Activated CD4-positive, alpha-beta T cell treated with anti-CD3 and anti-CD28 coated beads, Interleukin-2, amount 50 U/mL, for 16 hours (primary cell): ENCODE measurements at places on chromosomes 6 and 20.

- no peak for DNase-seq
Observed at GRCh38 chr20:19211661-19212468, 577 bp upstream of the SLC24A3 start.

- DNase-seq, result no peak
Observed at GRCh38 chr6:42304053-42304712, 86.5 kb upstream of the MRPS10 start.

- DNase-seq, result no peak
Observed at GRCh38 chr20:3800256-3800877, 4.3 kb downstream of the CDC25B start.

- no peak for DNase-seq
Observed at GRCh38 chr6:139433631-139434419, 59.4 kb upstream of the CITED2 start.

DNA sequence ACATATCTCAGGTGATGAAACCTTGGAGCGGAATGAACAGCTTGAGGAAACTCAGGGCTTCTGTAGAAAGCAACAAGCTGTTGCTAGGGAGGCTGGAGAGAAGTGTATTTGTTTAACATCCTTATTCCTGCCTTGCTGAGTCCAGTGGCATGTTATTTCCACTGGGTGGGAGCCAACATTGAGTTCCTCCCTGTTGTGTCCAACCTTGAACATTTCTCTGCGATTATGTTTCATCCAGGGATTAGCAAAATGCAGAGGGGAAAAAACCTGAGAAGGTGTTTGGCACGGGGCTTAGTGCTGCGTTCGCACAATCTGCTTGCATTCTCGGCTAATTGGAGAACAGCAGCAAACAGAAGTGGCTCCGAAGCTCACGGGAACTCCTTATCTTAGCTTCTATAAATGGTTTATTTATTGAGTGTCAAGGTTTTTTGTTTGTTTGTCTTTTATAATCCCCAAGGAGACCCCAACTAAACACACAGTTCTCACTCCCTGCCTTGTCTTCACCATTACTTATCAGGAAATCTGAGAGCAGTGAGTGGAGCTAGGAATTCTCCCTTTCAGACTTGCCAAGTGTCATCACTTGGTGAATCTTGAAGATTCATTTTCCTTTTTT is 412.8 kb downstream of the CDC5L start:
- no peak for DNase-seq

- DNase-seq, result no peak
Observed at GRCh38 chr6:8589941-8590729, 154.8 kb upstream of the SLC35B3 start.

GRCh38 chr6:109230453-109230852 is 135.1 kb downstream of the CEP57L1 start:
- DNase-seq, result no peak

- no peak for DNase-seq
Observed at GRCh38 chr20:6533351-6533750, 234.1 kb upstream of the BMP2 start.

GRCh38 chr6:34315780-34316179 is 67.0 kb upstream of the SMIM29 start:
- DNase-seq, result peak; percentile 13

- DNase-seq, result no peak
Observed at GRCh38 chr6:74557236-74557635, 648.6 kb downstream of the COL12A1 start.

DNA sequence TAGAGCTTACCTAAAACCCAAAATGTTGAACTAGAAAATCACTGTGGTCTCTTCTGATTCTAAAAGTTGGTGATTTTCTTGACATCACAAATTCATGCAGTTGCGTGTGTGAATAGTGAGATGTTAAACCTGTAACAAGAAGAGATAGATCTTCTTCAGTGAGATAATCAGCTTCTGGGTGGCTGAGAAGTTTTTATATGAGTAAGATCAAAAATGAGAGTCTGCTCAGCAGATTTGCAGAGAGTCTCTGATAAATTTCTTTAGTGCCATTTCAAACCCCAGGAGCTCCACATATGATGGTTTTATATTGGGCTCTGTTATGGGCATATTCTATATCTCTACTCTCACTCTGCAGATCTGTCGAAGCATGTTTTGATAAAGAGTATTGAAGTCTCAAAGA is 185.4 kb downstream of the ZFAND3 start:
- peak; percentile 35 for DNase-seq

- no peak for DNase-seq
Observed at GRCh38 chr6:104940238-104940892, 16.5 kb upstream of the LIN28B start.

GRCh38 chr6:160118620-160119229 is 2.9 kb upstream of the SLC22A1 start:
- no peak for DNase-seq

- DNase-seq, result peak; percentile 28
Observed at GRCh38 chr6:41730531-41731436, 4.6 kb downstream of the TFEB start.

DNA sequence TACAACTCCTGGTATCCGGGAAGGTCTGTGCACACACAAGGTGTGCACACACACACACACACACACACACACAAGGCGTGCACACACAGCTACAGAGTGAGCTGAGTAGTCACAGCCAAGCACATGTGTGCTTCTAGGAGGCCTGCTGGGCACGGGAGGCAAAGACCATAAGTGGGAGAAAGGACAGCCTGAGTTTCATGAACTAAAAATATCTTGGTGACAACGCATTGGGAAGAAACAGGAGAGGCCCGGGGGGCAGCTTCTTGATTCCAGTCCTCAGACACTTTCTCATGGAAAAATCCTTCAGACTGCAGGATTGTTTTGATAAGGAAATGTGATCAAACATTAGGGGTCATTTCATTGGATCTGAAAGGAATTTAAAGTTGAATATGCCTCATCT is 2.6 kb downstream of the TRAF3IP2 start:
- no peak for DNase-seq

GRCh38 chr20:62316331-62317166 is 13.8 kb downstream of the ADRM1 start:
- no peak for DNase-seq

DNA sequence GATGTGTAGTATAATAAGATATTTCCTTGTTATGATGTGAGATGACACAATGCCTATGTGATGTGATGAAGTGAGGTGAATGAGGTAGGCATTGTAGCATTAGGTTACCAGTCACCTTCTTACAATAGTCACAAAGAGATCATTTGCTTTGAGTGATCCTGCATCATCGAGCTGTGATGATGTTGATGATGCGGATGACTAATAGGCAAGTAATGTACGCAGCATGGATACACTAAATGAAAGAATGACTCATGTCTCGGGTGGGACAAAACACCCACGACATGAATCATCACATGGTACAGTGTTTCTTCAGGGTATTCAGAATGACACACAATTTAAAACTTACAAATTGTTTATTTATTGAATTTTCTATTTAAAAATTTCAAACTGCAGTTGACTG is 806.3 kb upstream of the GJE1 start:
- peak; percentile 72 for DNase-seq

GRCh38 chr6:147223736-147224135 is 19.5 kb downstream of the STXBP5 start:
- no peak for DNase-seq

DNA sequence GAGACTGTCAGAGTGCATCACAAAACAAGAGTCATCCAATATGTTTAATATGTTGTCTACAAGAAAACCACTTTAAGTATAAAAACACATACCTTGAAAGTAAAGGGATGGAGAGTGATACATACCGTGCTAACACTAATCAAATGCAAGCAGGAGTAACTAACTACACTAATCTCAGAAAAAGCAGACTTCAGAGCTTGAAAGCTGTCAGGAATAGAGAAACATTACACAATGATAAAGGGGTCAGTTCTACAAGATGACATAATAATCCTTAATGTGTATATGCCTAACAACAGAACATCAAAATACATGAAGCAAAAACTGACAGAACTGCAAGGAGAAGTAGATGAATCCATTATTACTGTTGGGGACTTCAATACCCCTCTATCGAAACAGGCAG is 59.7 kb upstream of the SMIM29 start:
- no peak for DNase-seq

DNA sequence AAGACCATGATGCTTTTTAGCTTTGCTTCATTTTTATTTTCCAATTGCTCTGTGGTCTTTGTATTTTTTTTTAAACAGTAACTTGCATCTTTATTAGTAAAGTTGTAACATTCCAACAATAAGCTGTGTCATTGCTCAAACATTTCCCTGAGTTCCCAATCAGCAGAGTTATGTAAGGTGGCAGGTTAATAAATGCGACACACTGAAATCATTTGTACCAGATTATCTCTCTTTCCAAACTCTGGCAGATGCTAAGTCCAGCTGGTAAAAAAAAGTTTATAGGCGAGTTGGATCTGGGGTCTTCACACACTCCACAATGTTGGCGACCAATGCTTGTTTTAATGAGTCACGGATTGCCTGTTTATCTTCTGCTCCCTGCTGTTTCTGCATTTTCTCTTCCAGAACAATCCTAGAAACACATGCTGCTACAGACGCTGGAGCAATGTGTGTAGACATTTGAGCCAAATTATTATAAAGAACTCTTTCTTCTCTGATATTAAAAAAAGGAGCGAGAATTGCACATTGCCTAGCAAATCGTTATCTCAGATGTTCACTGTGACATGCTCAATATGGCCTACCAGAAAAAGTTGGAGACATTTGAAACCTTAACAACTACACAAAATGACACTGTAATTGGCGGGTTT is 113.6 kb upstream of the IFNGR1 start:
- DNase-seq, result no peak

DNA sequence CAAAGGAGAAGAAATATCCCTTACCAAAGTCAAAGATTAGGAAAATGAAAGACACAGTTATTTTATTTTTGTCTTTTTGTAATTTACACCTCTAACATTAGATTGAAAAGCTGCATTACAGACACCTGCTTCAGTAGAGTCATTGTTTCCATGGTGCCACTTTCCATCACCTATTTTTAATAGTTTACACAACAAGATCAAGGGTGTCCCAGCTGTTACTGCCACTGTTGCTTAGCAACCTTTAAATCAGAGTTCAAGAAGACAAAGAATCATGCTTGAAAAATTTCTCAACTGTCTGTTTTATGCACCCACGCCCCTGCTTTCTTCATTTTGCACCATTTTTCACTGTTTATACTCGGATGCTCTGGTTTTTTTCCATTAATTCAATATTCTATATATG is 668.2 kb upstream of the GJE1 start:
- DNase-seq, result no peak

DNA sequence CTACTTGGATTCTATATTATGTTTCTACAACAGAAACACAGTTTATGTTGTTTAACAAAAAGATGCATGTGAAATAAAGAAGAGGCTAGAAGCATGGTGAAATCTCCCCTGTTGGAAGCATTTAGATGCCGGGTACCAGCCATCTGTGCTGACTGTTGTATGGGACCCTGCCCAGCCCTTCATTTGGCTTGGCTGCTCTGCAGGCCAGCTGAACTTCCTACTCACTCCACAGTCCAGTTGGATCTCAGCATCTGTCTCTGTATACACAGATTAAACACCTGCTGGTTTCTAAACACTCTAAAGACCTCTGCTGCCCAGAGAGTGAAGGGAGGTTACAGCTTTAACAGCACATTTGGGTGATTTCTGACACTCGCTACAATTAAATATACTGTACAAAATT is 228.3 kb downstream of the SLC35F1 start:
- no peak for DNase-seq

GRCh38 chr6:122452509-122452908 is 19.1 kb downstream of the SERINC1 start:
- no peak for DNase-seq

- DNase-seq, result no peak
Observed at GRCh38 chr20:2122936-2123335, 21.3 kb downstream of the STK35 start.

DNA sequence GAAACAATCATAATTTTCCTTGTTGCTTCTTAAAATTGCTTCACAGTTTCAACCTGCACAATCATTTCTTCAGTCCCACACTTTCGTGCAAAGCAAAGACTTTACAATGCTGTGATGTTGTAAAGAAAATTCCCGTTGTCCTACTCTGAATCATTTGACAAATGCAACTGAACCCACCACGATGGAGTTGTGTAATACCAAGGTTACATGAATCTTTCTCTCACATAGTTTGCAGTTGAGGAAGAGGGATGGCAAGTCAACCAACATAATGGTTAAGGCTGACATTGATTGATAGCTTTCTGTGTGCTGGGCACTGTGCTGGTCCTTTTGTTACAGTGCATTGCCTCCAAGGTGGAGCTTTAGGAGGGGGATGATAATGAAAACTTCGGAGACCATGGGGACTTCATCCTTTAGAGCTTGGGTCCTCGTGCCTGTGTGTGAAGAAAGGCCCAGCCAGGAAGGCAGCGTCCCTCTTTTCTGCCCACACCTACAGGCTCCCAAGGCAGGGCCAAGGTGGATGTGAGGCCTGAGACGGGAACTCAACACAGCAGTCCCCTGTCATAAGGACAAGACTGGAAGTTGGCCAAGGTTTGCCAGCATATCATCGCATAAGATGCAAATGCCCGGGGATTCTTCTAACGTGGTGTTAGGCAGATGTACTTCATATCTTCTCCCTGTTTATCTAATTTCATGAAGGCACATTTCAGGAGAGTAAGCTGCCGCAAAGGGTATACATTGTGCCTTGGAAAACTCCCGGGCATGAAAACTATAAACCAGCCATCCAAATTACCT is 96.9 kb downstream of the LY86 start:
- DNase-seq, result peak; percentile 58

DNA sequence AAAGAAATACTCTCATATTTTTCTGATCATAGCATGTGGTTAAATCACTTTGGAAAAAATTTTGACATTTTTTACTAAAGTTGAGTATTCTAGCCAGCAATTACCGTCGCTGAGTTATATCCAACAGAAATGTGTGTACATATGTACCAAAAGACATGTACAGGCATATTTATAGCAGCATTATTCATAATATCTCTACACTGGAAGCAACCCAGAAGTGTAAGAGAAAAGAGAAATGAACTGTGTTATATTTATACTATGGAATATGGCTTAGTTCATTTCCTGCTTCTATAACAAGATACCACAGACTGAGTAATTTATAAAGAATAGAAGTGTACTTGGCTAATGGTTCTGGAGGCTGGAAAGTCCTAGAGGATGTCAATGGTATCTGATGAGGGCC is 474.0 kb upstream of the GJE1 start:
- no peak for DNase-seq

DNA sequence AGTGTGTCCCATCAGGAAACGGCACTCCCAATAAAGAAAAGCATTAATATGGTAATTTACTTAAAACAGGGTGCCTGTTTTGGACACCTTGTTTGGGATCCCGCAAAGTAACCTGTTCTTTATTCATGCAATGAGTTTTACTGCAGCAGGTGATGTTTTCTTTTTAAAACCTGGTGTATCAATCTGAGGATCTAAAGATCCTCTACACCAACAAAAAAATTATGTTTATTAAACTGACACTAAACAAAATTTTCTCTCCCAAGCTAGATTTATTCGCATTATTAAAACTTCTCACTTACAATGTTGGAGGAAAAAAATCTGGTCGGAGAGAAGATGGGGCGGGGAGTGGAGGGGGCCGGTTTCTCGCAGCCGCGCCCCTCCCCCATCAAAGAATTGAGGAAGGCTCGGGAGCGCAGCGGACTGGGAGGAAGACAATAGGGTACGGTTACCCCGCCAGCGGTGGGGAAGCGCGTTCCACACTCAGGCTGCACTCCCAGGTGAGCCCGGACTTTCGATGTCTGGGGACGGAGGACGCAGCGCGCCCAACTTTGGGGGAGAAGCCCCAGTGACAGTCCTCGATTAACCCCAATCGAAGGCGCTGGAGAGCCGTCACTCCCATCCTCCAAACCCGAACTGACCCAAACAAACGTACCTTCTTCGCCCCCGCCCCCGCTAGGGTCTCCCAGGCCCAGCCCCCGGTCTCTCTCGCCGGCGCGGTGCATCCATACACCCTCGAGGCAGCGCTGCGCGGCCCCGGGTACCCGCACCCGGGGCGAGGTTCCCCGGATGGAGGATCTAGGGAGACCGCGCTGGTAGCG is 1.3 kb downstream of the CD24 start:
- no peak for DNase-seq
